ENCODE measurements at places on chromosomes 11 and 22.

- no peak for DNase-seq
These were observed 27.4 kb upstream of the HMGXB4 start for GRCh38 chr22:35229865-35230264.

DNA sequence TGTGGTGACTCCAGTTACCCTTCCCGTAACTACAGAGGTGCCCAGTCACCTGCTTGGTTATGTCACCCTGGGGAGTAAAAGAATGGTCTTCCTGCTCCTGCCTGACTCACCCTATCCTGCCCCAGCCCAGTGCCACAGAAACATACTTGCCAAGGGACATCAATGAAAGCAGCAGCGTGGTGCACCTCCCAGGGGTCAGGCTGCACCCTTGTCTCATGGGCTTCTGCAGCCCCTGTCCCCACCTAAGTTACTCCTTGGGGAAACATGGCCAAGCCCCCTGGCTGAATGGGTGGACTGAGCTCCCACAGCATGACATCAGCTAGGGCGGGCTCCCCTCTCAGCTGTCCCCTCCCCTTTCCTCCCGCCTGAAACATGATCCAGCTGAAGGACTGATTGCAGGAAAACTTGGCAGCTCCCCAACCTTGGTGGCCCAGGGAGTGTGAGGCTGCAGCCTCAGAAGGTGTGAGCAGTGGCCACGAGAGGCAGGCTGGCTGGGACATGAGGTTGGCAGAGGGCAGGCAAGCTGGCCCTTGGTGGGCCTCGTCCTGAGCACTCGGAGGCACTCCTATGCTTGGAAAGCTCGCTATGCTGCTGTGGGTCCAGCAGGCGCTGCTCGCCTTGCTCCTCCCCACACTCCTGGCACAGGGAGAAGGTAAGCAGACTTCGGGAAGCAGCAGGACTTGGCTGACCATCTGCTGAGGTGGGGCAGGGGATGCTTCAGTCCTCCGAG is at the start of gene HTR3A:
Gene HTR3A (plus strand): TSS at position 368 of the 730 bp plus-strand sequence. CDS start 218 bp downstream, at position 586.
- DNase-seq = peak; percentile 64

GRCh38 chr11:122720107-122720881 is 64.8 kb downstream of the UBASH3B start:
- no peak for DNase-seq

DNA sequence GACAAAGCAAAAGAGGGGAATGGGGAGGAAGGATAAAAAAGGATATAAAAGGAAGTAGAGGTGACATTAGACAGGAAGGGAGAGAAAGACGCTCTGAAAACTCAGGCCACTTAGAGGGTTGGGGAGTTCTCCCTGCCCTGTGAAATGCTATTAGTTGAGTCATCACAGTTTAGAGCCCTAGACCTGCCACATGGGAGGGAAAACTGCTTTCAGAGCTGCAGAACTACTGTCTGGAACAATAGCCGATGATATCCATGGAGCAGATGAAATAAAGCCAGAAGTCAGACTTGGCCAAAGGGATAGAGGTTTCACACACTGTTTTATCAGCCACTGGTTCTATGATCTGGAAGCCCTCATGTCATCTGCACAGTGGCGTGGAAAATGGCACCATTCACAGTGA is 157.9 kb downstream of the NCAM1 start:
- DNase-seq = no peak

- DNase-seq = peak; percentile 27
These were observed at the start of gene STX3 for GRCh38 chr11:59754859-59755700. Gene STX3, plus strand, starts transcription at chr11:59755376. Its CDS starts 230 bp downstream, at chr11:59755606.
